ENCODE measurements at places on chromosomes 11 and 22. TPM values are rescaled to one million over a fixed set of nuclear protein-coding genes. Genes with fewer than 3 reads are reported as not detected.

DNA sequence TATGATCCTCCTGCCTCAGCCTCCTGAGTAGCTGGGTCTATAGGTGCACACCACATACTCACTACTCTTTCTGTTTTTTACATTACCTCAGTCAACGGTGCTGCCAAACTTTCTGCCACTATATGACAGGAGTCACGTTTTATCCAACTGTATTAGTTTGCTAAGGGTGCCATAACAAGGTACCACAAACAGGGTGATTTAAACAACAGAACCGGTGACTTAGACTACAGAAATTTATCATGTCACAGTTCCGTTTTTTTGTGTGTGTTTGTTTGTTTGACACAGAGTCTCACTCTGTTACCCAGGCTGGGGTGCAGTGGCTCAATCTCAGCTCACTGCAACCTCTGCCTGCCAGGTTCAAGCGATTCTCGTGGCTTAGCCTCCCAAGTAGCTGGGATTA, 6.3 kb upstream of the SWAP70 start:
- no peak for DNase-seq

- DNase-seq = no peak
Measured at GRCh38 chr11:33723238-33723881, 12.9 kb downstream of the CD59 start.

DNA sequence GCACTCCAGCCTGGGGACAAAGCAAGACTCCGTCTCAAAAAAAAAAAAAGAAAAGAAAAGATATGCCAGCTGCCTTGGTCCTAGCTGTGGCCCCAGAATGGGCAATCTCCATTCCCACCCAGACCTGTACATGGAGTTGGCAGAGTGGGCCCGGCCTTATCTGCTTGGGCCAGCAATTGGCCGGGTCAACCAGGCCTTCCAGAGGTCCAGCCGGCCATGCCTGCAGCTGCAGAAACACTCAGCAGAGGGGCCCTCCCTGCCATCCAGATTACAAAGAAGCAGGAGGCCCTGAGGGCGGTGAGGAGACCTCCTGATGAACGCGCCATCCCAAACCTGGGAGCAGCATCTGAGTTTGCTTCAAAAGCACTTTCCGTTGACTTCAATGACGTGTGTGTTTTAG, 26.9 kb upstream of the ARFGAP3 start:
- no peak for DNase-seq

GRCh38 chr22:48490500-48491411, 1336.9 kb downstream of the BRD1 start:
- DNase-seq = no peak

- no peak for DNase-seq
Measured at GRCh38 chr11:3944198-3944597, 88.7 kb downstream of the STIM1 start.

- DNase-seq = no peak
Measured at GRCh38 chr22:41501209-41501608, 32.3 kb downstream of the ACO2 start.

- peak; percentile 12 for DNase-seq
Measured at GRCh38 chr22:19621373-19622060, 92.8 kb upstream of the SEPTIN5 start.

- no peak for DNase-seq
Measured at GRCh38 chr11:2271077-2271326, 614 bp upstream of the ASCL2 start.

DNA sequence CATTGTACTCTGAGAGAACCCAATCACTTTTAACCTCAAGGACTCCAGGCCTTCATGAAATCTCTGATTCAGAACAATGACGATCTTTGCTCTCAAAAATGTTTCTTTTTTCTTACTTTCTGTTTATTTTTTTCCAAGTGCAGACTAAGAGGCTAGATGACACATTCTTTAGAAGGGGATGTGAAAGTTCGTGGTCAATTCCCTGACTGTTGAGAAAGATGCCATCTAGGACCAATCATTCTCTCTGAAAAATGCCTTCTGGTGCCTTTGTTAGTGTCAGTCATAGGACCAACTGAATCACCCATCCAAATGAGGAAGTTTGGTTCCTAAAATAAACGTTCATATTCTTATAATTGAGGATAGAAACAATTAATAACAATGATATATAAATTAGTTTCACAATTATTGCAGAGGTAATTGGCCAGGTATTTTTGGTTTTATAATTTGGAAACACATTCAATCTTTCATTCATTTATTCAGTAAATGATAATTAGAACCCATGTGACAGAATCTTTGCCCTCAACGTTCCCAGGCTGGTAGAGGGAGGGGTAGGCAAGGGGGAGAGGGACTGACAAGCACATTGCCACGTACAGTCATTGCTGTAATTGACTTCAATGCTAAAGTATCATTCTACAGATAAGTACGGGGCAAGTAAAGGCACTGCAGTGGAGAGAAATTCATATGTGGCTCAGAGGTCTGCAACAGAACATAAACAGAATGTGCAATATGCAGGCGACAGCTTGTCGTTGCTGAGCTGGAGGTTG, 333.4 kb upstream of the MPPED2 start:
- no peak for DNase-seq

DNA sequence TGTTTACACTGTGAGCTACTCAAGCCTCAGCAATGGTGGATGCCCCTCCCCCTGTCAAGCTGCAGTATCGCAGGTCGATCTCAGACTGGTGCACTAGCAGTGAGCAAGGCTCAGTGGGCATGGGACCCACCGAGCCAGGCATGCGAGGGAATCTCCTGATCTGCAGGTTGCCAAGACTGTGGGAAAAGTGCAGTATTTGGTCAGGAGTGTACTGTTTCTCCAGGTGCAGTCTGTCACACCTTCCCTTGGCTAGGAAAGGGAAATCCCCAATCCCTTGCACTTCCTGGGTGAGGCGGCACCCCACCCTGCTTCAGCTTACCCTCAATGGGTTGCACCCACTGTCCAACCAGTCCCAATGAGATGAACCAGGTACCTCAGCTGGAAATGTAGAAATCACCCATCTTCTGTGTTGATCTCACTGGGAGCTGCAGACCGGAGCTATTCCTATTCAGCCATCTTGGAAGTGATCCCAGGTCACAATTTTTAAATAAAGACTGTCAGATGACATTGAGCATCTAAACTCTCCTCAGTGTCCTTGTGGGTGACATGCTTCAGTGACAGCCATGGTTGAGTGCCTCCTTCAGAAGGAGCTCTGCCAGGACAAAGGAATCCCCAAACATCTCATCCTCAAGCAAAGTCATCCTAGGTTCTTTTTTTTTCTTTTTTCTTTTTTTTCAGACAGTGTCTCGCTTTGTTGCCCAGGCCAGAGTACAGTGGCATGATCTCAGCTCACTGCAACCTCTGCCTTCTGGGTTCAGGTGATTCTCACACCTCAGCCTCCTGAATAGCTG, 10.8 kb downstream of the SLC22A24 start:
- no peak for DNase-seq

GRCh38 chr11:121091492-121092152, 9.4 kb upstream of the TECTA start:
- DNase-seq = no peak

DNA sequence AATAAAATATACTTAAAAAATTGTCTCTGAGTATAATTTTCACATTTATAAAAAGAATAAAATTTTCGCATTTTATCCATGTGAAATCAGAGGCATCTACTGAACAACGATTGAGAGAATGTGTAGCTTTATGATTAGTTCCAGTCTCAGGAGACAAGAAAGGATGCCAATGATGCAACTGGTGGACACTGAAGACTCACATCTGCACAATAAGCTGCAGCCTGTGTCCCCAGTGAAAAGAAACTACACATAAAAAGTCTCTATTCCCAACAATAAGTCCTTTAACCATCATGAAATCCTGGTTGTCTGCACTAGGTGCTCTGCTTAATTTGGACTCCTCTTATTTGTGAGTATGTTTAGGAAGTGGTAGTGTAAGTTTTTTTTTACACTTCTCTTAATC, 22.0 kb downstream of the OR5AS1 start:
- DNase-seq = no peak

DNA sequence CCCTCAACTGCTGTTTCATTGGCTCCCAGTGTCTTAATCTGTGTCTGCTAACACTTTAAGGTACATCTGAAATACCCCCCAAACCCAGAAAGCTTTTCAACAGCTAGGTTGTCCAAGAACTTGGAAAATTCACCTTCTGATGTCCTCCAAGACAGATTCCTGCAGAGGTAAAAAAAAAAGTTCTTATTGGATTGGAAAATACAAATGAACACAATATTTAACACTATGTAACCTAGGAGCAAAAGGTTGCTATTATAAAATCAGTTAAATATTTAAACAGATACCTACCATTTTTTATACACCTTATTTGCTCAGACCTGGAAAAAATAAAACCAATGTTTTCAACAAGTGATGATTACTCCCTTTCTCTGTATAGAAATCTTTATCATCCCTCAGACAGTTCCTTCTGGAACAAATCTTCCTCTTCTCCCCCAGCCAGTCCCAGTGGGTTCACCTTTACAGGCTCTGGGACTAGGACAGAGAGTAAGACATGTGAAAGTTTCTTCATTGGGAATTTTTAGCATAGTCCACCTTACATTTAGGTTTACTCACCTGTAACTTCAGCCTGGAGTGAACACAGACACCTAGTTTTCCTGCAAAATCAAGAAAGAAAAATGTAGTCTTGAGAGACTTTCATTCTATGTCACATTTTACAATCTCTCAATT, 13.3 kb upstream of the WDR74 start:
- no peak for DNase-seq

- DNase-seq = peak; percentile 37
Measured at GRCh38 chr11:128741916-128742315, 48.0 kb downstream of the FLI1 start.

GRCh38 chr11:84089072-84090057, 803.2 kb upstream of the CCDC90B start:
- DNase-seq = peak; percentile 1

DNA sequence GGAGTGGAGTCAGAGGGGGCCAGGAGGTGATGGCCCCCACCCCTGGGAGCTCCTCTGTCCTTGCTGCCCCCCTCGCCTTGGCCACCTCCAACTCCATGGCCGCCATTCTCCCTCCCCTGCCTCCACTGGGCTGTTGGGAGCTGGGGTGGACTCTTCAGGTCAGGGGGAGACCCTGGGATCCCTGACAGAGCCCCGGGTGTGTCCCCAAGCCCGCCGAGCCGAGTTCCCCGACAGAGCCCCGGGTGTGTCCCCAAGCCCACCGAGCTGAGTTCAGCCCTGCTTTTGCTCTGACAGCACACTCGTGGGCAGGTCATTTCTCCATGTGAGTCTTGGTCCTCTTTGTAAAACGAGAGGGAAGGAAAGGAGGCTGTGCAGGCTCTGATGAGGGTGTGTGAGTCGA, 13.2 kb upstream of the PARVG start:
- no peak for DNase-seq

GRCh38 chr11:62125881-62126280, 2.1 kb downstream of the INCENP start:
- no peak for DNase-seq

DNA sequence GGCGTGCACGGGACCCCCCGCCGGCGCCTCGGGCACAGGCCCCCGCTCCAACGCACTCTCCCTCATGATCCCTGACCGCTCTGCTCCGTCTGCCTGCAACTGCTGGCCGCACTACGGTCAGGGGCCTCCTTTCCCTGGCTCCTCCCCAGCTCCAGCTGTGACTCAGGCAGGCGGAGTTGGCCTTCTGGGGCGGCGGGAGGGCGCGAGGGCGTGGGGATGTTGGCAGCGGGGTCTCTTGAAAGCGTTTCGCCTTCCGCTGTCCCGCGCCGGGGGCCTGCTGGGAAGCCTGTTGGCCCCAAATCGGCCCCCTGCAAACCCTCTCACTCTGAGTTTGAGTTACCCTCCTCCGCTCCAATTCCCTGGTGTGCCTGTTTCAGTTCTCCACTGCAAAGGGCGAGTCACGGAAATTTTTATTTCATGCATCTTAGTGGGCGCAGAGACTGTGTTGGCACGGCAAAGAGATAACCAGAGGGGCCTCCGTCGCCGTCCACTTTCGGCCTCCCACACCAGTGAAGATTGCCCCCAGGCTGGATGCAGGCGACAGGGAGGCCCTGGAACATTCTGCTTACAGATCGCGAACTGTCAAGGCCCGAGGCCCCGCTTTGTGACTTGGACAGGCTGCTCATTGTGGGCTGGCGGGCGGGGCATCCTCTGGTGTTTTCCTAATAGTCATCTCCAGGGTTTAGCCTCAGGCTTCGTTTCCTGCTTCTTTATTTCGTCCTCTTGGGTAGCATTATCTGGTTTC, at the start of gene CAVIN3:
Gene CAVIN3, minus strand, starts transcription at position 91 of the 745 bp plus-strand sequence. Its CDS starts 25 bp downstream, at position 66.
- peak; percentile 86 for DNase-seq

DNA sequence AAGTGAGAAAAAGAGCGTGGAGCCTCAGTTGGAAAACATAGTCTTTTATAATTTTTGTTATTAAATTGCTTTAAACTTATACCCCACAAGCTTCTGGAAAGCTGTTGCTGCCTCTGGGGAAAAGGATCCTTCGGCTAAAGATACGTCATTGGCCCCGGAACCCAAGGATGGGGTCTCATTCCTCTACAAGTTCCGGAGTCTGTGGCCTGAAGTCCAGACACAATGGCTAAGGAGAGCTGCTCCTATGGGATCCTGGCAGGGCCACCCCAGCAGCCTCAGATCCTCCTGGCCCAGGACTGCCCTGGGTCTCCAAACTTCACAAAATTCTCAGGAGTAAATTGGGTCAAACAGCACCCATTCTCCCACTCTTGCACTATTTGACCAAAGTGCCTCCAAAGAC, 5.9 kb downstream of the WT1 start:
- DNase-seq = no peak

DNA sequence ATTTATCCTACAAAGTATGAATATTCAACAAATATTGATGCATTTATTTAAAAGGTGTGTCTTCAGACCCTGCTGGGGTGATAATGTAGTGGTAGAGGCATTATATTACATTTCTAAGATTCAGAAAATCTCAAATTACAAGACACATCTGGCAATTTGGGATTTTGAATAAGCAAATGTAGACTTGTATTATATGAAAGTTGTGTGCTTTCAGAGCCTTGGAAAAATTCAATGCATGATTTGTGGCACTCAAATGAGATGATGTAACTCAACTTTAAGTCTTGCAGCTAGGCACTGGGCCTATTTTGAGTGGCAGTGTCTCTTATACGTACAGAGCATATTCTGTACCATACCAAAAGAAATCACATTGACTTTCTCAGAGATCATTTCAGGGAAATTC, 214.4 kb downstream of the ETS1 start:
- no peak for DNase-seq

Gene MS4A14
- not detected for total RNA-seq

Gene BID
- 63.1 TPM for total RNA-seq

Gene CDC42EP2
- total RNA-seq = 6.4 TPM

Gene APOBEC3F
- total RNA-seq = 4.4 TPM

Gene DNAJB13
- total RNA-seq = 0.13 TPM

Gene OR9G1
- not detected for total RNA-seq

Gene OR52E5
- not detected for total RNA-seq

Gene FAT3
- under 0.01 TPM for total RNA-seq

Gene YPEL4
- total RNA-seq = 0.13 TPM

All from dermis microvascular lymphatic vessel endothelial cell (primary cell).